ENCODE measurements at places on chromosomes 2 and 18. TPM values are rescaled to one million over a fixed set of nuclear protein-coding genes. Genes with fewer than 3 reads are reported as not detected.

GRCh38 chr2:7449298-7449697 lies 532.1 kb downstream of the RNF144A start:
- H3K4me3 ChIP-seq = peak overlapping the region; percentile 42
- no peaks in the 10 kb centered on the region for H3K27me3 ChIP-seq
- peak; percentile 66 for DNase-seq
- peaks cover 65% of the 10 kb centered on the region for H3K4me1 ChIP-seq
- peak overlapping the region; percentile 94 for H3K27ac ChIP-seq

DNA sequence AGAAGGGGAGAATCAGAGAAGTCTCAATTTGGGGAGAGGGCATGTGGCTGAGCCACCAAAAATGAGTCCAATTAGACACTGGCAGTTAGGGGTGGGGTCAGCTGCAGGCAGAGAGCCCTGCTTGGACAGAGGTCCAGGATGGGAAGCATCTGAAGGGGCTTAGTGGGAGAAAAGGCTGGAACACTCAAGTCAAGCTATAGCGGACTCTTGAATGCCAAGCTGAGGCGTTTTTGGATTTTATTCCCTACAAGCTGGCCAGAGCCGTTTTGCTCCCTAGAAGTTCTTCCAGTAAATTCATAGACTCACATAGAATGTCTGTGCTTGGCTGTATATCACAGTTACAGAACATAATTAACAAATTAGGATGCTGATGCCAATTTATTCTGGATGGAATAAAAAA lies 172.8 kb downstream of the ACOXL start:
- no peak overlapping the region for H3K27ac ChIP-seq
- peaks cover 23% of the 10 kb centered on the region for H3K27me3 ChIP-seq
- no peaks in the 10 kb centered on the region for H3K36me3 ChIP-seq
- DNase-seq = no peak
- peaks cover 2% of the 10 kb centered on the region for H3K4me1 ChIP-seq
- no peak overlapping the region for H3K4me3 ChIP-seq

DNA sequence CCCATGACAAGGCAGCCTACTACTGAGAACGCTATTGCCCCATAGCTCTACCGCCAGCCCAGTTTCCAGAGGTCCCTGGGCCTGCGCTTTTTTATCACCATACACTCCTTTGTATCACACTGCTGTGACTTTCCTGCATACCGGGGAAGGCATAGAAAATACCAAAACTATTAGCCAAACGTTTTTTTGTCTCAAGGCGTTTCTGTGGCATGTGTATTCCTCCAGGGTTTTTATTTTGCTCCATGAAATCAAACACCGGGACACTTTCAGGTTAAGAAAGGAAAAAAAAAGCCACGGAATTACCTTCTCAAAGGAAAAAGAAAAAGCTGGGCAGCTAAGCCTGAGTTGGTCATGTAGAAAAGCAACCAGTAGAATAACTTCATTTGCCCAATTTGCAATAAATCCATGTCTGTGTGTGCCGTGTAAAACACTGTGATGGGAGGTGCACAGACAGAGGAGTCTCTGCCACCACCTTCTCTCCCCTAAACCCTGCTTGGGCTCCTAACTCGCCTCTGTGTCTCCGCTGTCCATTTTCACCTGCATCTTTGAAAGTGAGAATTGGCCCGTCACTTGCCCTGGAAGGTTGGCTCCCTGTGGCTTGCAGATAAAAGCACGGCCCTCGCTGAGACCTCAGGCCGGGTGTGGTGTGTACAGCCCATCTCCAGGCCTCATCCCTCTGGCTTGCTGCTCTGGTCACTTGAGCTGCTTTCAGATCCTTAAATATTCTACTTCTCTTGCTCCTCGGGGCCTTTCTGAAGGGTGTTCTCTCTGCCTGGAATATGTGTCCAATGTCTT lies 1.7 kb downstream of the AMER3 start:
- H3K27ac ChIP-seq = no peak overlapping the region
- no peak overlapping the region for H3K4me3 ChIP-seq
- H3K4me1 ChIP-seq = no peaks in the 10 kb centered on the region
- no peaks in the 10 kb centered on the region for H3K36me3 ChIP-seq
- DNase-seq = no peak

Gene RAB6D
- total RNA-seq = not detected

Gene DSC2
- not detected for total RNA-seq

Gene NT5DC4
- not detected for total RNA-seq

Gene CD302
- 0.54 TPM for total RNA-seq

Measured in activated CD4-positive, alpha-beta T cell treated with anti-CD3 and anti-CD28 coated beads, Interleukin-2, amount 10 ng/mL, durations not matched to agents 24 days and 14 days (primary cell).